Ovary (tissue), 10 donors: ENCODE measurements at places on chromosomes 7 and 10. TPM values are rescaled to one million over a fixed set of nuclear protein-coding genes. Genes with fewer than 3 reads are reported as not detected.

DNA sequence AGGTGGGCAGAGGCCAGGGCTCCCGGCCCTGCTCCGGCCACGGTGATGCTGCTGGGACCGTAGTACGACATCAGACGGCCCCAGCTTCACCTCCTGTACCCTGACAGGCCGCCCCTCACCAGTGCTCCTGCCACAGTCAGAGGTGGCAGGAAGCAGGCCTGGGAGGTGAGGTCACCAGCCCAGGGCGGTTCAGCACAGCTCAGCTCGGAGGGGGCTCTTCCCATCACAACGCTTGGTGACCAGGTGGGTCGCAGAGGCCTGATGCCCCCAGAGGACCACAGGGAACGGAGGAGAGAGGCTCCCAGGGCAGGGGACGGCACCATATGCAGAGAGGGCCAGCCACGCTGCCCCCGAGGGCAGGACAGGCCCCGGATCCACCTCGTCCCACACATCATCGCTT is 8.8 kb downstream of the MICALL2 start:
- DNase-seq: no peak

GRCh38 chr10:79905322-79906314 is 43.3 kb downstream of the SFTPD start:
- DNase-seq: no peak

- no peak for DNase-seq
Measured at GRCh38 chr10:100802607-100803006, 57.2 kb downstream of the PAX2 start.

DNA sequence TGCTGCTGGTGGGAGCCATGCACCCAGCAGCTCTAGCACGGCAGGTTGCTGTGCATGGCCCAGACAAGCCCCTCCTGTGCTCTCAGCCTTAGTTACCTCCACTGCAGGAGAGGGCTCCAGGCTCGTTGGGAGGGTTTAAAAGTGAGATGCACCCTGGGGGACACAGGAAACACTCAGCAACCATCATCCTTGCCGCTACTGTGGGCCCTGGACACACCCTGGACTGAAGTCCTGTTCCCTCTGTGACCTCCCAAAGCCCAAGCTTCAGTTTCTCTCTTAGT is 49.0 kb downstream of the FOXL3 start:
- DNase-seq: no peak

DNA sequence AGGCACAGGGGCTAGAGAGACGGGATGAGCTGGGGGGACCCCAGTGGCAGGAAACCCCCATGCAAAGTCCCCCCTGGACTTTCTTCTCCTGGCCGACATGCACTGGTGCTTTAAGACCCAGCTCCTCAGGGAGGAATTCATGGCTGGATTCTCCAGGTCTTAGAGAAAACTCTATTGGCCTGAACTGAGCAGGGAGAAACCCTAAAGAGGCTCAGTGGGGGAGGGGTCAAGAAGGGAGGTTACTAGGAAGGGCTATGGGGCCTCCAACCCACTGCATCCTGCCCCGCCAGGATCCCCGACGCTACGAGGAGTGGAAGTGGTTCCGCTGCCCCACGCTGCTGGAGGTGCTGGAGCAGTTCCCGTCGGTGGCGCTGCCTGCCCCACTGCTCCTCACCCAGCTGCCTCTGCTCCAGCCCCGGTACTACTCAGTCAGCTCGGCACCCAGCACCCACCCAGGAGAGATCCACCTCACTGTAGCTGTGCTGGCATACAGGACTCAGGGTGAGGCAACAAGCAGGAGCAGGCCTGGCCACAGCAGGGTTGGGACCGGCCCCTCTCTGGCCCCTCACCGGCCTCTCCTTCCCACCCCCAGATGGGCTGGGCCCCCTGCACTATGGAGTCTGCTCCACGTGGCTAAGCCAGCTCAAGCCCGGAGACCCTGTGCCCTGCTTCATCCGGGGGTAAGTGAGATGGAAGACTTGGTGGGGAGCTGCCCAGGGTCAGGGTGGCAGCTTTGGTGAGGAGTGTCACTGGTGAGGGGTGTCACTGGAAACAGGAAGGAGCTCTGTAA is 13.8 kb downstream of the ATG9B start:
- DNase-seq: no peak

DNA sequence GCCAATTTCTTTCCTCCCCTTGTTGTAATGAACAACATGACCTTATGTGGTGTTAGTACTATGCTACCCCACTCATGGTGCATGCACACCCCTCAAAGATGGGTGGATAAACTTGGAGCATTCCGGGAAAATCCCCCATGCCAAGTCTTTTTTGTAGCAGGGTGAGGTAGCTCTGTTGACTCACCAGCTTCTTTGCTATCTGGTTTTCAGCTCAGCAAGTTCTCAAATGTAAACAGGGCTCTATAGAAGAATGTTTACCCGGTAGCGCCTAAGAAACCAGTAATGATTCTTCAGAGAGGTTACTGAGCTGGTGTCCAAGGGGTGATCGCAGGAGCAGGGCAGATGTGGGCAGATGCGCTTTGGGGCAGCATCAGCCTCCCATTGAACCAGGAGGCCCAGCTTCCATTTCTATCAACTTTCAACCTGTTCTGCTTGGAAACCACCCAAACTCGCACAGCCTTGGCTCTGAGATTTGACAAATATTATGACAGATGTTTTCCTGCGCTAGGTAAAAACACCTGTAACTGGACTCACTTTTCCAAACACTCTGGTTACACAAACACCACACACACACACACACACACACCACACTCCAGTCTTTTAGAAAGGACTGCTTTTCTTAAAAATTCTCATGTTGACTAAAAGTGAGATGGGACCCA is 87.8 kb downstream of the ZRANB1 start:
- DNase-seq: no peak

- no peak for DNase-seq
Measured at GRCh38 chr7:149783386-149784250, 10.2 kb upstream of the ZNF467 start.

DNA sequence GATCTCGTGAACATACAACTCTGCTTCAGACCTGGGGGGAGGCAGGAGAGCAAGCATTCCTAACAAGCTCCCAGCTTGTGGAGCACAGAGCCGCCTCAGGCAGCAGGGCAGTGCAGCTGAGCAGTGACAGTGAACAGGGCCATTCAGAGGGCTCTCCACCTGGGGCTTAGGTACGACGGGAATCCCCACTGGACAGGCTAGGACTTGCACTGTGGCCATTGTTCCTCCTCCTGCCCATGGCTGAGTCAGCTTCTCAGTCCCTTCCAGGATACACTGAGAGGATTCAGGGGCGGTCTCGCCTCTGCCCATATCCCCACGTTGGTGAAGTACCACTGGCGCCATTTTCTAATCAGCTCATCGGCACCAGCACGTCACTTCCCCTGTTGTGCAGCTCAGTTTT is 71.1 kb downstream of the FIGNL1 start:
- no peak for DNase-seq

GRCh38 chr10:4767033-4767814 is 58.8 kb upstream of the AKR1E2 start:
- no peak for DNase-seq

DNA sequence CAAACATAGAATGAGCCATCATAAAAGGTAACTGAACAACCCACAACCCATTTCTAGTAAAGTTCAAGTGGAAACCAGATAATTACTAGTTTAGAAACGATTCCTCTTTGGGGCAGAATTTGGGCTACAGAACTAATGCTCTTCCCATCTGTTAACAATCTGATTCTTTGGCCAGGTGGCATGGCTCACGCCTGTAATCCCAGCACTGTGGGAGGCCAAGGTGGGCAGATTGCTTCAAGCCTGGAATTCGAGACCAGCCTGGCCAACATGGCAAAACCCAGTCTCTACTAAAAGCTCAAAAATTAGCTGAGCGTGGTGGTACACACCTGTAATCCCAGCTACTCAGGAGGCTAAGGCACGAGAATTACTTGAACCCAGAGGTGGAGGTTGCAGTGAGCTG is 18.5 kb downstream of the CYP51A1 start:
- no peak for DNase-seq

- no peak for DNase-seq
Measured at GRCh38 chr10:76397181-76398042, 966.0 kb downstream of the LRMDA start.

GRCh38 chr10:43437141-43437870 is 395 bp downstream of the ZNF487 start:
- DNase-seq: no peak

DNA sequence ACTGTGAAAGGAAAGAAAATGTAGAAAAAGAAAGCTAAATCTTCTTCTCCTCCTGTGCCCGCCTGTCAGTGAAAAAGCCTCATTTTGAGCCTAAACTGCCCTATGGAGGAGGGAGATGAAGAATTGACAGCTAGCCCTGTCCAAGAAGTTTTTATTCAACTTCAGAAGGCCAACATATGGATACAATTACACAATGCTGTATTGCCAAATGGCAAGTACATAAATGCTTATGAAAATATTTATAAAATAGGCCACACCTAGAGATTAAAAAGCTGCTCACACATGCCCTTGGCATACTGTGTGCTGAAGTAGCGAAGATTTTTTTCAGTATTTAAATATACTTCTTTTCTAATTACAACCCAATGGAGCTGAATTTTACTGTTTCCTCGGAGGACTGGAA is 65.1 kb upstream of the NEBL start:
- no peak for DNase-seq

DNA sequence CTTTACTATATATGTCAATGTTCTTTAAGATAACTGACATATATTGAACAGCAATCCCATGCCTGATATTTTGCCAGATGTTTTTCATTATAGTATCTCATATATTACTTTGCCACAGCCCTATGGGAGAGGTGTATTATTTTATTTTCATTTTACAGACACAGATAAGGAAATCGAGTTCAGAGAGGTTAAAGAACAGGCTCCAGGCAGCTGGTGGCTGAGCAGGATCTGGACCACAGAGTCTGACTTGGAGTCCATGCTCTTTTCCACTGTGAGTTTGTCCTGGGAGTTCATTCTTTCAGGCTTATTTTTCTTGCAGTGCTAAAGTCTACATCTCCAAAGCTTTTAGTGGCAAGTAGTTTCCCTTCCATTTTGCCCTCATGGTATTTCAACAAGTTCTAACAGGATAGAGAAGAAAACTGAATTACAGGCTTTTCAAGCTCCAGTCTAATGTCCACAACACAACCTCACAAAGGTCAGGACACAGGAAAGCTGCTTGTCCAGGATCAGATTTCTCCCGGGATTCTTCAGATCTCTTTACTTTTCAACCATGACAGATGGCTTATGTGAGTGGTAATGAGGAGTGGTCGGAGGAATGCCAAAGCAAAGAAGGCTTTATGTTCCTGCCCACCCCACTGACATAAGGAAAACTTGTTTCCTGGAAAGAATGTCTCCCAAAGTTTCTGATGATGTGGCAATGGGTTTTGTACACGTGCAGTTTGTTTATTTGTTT is 13.1 kb upstream of the SLC35B4 start:
- DNase-seq: no peak

GRCh38 chr10:23384364-23384763 is 39.8 kb upstream of the C10orf67 start:
- DNase-seq: no peak

DNA sequence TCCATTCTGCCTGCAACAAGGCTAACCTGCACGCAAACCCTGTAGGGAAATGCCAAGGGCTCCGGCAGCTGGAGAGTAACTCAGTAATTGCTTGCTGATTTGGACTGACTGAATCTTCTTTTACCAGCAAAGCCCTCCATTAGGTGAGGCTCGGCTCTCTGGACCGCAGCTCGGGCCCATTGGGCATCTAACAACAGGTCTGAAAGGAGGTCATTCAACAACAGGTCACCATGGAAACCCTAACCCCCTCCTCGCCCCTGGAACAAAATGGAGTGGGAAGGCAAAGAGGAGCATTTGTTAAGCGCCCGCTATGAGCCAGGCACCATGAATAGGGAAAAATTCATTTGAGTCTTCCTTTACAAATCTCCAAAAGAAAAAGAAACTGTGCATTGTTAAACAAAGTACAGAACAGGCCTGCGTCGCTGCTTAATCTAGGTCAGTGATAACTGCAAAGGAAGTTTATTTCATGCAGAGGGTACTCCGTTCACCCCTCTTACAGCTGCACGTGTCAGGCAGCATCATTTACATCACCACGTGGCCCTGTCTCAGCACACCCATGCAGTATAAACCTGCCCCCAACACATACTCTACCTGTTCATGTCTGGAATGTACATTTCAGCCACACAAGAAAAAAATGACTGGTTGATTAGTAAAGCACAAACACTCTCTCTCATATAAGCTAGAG is 248.8 kb upstream of the NEBL start:
- DNase-seq: no peak

- DNase-seq: no peak
Measured at GRCh38 chr10:13987446-13987845, 343.3 kb downstream of the FRMD4A start.

- no peak for DNase-seq
Measured at GRCh38 chr10:79459243-79459642, 13.8 kb upstream of the ZCCHC24 start.

SFXN4 gene
- 18.9 TPM for polyA plus RNA-seq

TDRD1 gene
- 0.17 TPM for polyA plus RNA-seq

GPRIN2 gene
- not detected for polyA plus RNA-seq

UNCX gene
- not detected for polyA plus RNA-seq

ASAH2 gene
- polyA plus RNA-seq: 1.3 TPM

PPP1R17 gene
- not detected for polyA plus RNA-seq

TMED4 gene
- 79.3 TPM for polyA plus RNA-seq

TCAF2 gene
- polyA plus RNA-seq: 2.3 TPM

LBX1 gene
- polyA plus RNA-seq: not detected

SORBS1 gene
- polyA plus RNA-seq: 14.7 TPM

ARHGAP21 gene
- polyA plus RNA-seq: 36.3 TPM

GJD4 gene
- not detected for polyA plus RNA-seq

HNRNPA2B1 gene
- polyA plus RNA-seq: 483 TPM

OR2F2 gene
- not detected for polyA plus RNA-seq

EIF4H gene
- 222 TPM for polyA plus RNA-seq

GNA12 gene
- polyA plus RNA-seq: 40.9 TPM

FAM241B gene
- polyA plus RNA-seq: 3.0 TPM
